Hypothalamus (tissue), 51 donors: ENCODE measurements at places on chromosomes 2 and 18.

DNA sequence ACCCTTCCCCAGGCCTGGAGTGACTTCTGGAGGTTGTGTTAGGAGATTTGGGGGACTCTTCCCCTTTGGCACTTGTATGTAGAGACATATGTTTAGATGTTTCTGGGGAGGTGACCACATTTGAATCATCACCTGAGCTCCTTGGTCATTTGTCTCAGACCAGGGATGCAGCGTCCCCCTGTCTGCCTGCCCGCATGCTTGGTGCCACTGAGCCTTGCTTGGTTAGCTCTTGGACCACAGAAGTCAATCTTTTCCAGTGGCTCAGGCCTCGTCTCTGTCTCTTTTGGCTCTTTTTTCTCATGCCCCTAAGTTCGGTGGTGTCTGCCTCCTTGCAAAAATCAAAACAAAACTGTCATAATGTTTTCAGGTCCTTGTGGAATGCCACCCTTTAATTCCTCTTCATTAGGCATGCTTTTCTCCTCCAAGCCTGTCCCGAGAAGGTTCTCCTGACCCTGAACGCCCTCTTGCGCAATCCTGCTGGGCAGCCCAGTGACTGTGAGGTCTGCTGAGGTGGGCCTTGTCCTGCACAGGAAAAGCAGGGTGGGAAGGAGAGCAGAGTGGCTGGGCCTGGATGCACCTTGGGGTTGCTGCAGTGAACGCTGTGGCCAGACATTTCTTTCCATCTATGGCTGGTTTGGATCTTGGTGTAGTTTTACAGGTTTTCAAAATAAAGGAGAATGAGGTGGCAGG lies 24.9 kb downstream of the GLI2 start:
- DNase-seq: no peak

GRCh38 chr2:182971820-182972547 lies 66.3 kb downstream of the NCKAP1 start:
- no peak for DNase-seq

GRCh38 chr18:79223431-79223830 lies 154.2 kb downstream of the ATP9B start:
- DNase-seq: no peak

DNA sequence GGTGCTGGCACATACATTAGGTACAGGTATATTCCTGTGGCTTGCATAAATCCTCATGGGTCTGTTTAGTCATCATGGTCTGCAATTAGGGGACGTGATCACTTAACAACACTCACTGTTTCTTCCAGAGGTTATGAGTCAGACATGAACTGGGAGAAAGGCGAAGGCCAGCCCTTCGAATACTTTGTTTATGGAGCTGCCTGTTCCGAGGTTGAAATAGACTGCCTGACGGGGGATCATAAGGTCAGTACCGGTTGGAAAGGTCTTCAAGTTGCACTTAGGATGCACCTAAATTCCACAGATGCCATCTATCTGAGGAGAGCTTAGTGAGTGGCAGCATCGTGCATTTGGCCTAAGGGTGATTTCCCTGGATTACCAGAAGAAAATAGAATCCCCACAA lies 76.9 kb downstream of the AOX1 start:
- no peak for DNase-seq

DNA sequence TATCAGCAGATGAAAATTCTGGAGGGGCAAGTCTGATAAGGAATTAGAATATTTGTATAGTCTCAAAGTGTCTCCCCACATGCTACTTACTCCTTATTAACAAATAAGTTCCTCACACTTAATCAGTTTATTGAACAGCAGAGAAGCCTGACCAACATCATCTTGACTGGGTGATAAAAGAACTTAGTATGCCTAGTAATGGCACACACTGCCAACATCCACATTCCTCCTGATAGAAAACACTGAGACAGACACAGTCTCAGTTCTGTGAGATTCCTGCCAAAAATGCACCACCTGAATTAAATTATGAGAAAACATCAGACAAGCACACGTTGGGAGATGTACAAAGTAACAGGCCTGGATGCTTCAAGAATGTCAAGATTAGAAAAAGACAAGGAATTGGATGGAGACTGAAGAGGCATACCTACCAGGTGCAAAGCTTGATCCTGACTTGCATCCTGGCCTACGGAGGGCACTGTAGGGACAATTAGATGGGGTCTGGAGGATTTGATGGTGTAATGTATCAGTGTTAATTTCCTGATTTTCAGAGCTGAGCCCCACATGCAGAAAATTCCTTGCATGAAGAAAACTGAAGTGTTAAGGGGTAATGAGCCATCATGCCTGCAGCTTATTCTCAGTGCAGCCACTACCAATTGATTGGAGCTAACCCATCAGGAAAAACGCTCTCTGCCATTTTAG lies 200.4 kb upstream of the SH3BP4 start:
- DNase-seq: no peak

- DNase-seq: no peak
Observed at GRCh38 chr2:166163775-166164174, 36.0 kb upstream of the SCN1A start.

DNA sequence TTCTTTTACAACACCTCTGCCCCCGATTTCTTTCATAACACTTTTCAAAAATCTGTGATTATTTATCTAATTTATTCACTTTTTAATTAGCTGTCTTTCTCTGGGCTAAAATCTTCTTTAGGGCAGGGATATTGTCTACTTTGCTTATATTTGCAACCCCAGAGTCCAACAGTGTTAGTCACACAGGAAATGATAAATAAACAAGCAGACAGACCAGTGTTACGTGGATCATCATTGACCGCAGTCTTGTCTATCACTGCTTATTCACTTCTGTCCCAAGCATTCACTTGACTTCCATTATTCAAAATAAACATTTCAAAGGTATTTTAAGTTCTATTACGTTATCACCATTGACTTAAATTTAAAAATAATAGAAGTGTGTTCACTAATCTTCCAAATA lies 237.6 kb upstream of the UBE2E3 start:
- no peak for DNase-seq
